CD4-positive, alpha-beta T cell treated with Interleukin-17A for 1 hour (primary cell): ENCODE measurements at places on chromosomes 1 and 21.

DNA sequence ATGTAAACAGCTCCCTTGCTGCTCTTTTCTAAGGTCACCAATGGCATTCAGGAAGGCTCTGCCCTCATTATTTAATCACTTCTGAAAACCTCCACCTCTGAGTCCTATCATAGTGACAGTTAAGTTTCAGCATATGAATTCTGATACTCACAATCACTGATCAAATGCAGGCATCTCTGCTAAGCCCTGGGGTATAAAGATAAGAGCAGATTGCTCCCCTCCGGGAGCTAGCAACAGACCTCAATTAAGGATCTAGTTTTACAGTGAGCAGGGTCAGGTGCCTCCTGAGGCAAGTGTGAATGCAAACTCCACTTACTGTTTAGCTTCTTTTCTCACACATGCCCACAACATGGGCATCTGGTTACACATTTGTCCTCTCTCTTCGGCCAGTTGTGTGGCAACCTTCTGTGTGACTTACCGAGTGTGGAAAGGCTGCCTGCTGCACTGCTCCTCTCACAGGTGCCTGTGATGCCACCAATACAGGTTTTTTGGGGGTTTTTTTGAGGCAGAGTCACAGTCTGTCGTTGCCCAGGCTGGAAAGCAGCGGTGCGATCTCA is 15.0 kb downstream of the IL10RB start:
- no peak for DNase-seq

DNA sequence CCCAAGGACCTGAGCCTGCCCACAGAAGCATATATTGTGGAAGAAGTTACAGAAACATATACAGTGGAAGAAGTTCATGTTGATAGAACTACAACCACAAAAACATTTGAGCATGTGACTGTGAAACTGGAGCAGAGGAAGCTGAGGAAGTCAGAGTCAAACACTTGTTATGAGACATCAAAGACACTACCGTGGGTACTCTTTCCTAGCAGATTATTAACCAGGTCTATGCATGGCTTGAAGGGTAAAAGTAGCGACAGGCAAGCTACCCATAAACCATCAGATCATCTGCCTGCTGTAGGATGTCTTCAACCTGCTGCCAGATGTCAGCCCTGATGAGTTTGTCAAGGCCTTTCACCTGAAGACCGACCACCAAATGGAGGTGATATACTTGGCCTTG is 35.8 kb downstream of the IVNS1ABP start:
- peak; percentile 63 for DNase-seq

- no peak for DNase-seq
Measured at GRCh38 chr1:16254263-16254928, 17.4 kb upstream of the CPLANE2 start.

GRCh38 chr1:93137604-93138292 is 42.5 kb downstream of the TMED5 start:
- no peak for DNase-seq

DNA sequence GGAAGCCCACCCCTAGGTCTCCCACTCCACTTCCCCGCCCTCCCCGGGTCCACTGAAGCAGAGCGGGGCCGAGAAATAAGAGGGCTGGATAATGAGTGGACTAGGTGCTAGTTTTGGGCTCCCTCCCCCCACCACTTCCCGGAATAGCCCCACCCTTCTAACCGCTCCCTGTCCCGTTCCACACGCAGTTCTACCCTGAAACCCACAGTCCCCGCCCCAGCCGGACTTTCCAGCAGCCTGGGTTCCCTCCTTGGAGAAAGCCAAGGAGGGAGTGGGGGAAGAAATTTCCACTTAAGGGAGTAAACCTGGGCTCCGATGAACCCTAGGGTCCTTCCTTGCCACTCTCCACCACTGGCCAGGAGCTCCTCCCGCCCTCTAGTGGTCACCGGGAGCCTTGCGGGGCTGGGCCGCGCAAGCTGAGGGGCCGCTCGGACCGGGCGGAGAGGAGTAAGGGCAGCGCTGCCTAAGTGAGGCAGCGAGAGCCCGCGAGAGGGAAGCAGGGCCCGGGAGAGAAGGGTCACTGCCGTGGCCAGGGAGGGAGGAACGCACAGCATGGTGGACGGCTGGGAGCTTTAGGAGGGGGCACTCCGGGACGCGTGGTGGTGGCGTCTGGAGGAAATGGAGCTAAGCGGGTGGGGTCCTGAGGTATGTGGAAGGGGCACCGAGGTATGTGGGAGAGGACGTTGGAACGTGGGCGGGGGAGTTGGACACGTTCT is 14.3 kb downstream of the THBS3 start:
- peak; percentile 82 for DNase-seq

- DNase-seq: peak; percentile 46
Measured at GRCh38 chr1:1136547-1137230, 20.8 kb upstream of the C1orf159 start.

DNA sequence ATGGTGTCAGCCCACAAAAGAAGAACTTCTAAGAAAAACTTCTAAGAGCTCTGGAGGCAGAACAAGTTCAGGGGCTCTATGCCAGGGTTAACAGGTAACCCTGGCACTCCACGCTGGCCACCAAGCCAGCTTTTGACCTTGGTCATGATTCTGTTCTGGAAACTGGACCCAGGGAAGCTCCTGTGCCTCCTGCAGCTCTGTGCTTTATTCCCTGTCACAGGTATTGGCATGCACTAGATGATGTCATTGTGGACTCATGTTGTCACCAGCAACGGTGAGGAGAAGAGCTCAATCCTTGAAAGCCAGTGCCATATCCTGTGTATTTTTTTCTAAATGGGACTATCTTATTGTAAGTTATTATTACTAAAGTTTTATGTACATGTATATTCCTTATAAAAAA is 56.7 kb upstream of the GCLM start:
- DNase-seq: no peak

- no peak for DNase-seq
Measured at GRCh38 chr1:98903261-98903660, 101.4 kb downstream of the PLPPR5 start.

DNA sequence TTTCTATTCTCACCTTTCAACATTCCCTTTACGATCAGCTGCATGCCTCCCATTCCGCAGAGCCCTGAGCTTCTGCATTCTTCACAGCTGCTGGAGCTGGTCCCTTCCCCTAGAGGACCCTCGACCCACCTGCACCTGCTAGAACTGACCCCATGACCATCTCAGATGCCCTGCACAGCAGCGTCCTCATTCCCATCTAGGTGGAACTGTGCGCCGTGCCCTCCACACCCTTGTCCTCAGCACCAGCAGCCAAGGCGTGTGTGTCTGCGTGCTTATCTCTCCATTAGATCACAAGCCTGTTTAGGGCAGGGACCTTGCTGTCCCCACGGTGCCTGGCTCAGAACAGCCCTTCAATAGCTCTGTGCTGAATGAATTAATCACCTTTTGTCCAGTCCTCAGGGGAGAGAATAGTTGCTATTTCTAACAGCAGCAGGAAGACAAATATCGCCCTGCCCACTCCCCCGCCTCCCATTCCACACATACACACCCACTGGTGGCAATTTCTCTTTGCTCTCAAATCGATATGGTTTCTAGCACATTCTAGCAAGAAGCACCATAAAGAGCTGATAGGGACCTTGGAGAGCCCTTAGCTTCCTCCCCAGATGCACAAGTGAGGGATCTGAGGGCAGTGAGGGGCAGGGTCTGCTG is 61.7 kb downstream of the KCNN3 start:
- no peak for DNase-seq

GRCh38 chr1:228939001-228939691 is 203.9 kb downstream of the RHOU start:
- DNase-seq: no peak

- no peak for DNase-seq
Measured at GRCh38 chr1:19310061-19310460, 1.9 kb downstream of the AKR7A2 start.

GRCh38 chr1:223678841-223679240 is 13.3 kb upstream of the CAPN8 start:
- no peak for DNase-seq

- peak; percentile 29 for DNase-seq
Measured at GRCh38 chr1:34597877-34598514, 156.9 kb upstream of the GJB5 start.

DNA sequence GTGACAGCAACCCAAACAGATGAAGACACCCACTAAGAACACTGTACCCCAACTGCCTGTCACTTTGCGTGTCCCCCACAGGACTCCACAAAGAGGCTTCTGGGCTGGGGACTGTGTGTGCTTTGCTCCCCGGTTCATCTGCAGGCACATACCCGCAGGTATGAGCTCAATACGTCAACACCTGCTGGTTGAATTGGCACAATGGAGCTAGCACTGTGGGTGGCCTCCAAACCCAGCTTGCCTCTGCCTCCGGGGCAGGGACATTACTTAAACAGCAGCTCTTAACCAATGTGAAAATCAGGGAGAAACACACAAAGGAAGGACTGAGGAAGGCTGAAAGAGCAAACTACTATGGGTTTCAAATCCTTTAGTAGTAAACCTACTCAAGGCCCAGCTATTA is 140.2 kb upstream of the TIAM1 start:
- DNase-seq: no peak

DNA sequence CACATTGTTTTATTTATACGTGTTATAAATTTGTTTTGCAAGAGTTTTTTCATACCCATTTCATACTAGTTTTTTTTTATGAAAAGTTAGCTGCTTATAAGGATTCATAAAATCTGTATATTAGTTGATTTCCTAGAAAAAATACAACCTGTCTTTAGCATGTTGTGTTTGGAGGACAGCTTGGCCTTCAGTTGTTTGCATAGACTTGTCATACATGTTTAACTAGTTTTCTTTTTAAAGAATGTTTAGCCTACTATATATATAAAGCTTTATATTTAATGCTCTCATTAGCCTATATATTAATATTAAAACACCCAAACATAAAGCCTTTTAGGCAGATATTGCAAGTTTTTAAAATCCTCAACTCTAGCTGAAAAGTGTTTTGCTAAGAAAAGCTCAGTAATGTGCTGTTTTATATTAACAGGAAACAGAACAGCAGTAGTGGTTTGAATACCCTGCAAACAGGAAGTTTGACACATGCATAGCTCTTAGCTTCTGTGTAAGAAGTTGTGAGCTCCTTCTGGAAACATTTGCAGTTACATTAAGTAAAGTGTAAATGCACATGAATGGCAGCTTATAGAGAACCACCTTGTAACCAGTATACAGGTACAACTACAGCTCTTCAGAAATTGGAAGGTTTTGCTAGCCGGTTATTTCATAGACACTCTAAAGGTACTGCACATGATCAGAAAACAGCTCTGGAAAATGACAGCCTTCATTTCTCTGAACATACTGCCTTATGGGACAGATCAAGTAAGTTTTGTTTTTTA is at the start of gene PRKACB:
Gene PRKACB (plus strand): TSS at position 476 of the 770 bp plus-strand sequence. CDS start 91 bp downstream, at position 567.
- peak; percentile 78 for DNase-seq

DNA sequence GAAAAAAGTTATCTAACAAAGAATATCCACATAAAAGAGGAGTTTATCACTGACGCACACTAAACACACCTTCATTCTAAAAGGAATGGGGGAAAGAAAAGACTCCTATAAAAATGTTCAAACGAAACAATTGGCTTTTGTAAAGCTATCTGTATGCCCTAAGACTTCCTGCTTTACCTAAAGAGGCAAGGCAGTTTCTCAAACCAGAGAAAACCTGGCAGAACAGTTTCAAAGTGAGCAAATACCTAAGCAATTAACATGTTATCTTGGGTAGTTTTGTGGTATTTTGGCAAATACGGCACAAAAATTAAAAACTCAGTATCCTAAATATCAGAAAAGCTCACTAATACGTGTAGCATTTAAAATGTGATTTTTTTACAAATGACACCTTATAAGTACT is 1.9 kb downstream of the PUM1 start:
- peak; percentile 46 for DNase-seq

DNA sequence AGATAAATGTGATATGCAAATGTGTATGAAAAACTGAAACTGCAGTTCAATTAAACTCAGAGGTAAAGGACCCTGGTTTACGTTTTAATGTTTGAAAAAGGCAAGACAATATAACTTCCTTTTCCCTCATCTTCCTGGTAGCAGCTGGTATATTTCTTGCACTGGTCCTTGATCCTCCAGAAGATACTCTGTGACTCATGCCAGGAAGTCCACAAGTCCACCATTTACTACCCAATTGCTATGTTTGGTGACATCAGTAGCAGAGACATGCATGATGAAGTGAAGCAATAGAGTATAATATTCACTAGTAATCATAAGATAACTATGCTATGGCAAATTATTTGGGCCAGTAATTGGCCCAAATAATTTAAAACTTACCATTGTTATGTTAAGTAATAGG is 774.5 kb upstream of the NEGR1 start:
- no peak for DNase-seq

DNA sequence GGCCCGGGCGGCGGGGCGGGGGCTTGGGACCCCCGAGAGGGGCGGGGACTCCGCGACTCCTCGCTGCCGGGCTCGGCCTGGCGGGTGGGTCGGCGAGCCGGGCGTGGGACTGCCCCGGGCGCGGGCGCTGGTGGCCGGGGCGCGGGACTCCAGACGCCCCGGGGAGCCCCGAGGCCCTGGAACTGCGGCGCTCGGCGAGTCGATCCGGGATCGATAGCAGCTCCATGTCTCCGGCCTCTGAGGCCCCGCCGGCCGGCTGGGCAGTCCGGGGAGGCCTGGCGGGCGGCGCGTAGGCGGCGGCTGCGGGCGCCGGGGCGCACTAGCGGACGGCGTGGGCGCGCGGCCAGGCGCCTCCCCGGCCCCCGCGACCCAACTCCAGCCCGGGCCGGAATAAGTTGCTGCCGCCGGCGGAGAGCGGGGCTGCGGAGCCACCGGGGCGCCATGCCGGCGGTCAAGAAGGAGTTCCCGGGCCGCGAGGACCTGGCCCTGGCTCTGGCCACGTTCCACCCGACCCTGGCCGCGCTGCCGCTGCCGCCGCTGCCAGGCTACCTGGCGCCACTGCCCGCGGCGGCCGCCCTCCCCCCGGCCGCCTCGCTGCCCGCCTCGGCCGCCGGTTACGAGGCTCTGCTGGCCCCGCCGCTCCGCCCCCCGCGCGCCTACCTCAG is 400 bp downstream of the SAMD11 start:
- no peak for DNase-seq

GRCh38 chr1:226985239-226985838 is 45.2 kb downstream of the COQ8A start:
- no peak for DNase-seq

- peak; percentile 48 for DNase-seq
Measured at GRCh38 chr1:89633800-89634625, 1.1 kb downstream of the LRRC8C start.
